ENCODE measurements at places on chromosomes 2 and 18.
A peak's percentile ranks its signal among the peaks of the same experiment; 100 is the strongest.

DNA sequence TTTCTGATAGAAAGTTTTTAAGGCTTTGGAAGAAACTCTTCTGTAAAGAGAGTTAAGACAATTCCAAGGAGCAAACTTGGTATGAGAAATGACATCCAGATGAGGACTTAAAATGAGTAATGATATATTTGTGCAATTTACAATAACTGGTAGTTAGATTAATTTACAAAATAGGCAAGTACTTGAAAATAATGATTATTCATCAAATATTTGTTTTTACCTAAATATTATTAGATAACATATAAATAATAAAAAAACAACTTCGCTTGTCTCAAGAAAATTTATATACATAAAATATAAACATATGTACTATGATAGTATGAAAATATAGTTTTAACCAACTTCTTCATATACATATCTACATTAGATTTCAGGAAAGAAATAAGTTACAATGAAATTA, 478.5 kb downstream of the TRIB2 start:
- DNase-seq, result no peak

DNA sequence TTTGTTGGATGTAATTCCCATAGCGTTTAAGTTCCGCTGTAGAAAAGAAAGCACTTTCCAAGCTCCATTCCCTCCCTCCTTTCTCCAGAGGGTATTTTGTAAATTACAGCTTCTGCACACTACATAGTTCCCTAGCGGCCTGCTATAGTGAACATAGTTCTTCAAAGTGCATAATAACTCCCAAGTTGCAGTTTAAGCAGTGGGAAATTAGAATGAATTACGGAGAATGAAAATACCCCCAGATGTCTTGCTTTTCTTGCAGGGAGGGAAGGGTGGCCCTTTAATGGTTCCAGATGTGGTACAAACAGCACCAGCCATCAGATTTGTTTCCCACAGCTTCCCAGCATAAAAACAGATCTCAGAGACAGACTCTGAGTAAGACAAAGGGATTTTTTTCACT, 893.9 kb downstream of the SUCLG1 start:
- no peak for DNase-seq

DNA sequence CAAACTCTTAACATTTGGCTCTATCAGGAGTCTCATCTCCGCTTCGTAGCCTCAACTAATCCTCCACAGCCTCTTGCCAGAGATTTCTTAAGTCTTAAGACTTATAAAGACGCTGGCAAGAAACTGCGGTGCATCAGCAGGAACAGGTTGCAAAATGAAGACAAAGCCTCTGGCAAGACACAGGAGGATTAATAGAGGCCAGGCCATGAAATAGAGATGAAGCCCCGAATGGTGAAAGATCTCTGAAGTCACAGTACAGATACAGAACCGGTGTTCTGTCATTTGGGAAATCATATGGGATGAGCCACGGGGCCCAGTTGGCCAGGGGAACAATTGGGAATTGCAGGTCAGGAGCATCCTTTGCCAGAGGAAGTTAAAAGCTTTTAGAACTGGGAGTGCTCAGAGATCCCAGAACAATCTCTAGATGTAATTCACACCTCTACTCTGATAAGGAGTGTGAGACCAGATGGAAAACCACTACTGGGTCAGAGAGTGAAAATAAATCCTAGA, 190.9 kb upstream of the FOSL2 start:
- no peak for DNase-seq

GRCh38 chr2:190432567-190433231, 24.5 kb downstream of the MFSD6 start:
- DNase-seq, result no peak

DNA sequence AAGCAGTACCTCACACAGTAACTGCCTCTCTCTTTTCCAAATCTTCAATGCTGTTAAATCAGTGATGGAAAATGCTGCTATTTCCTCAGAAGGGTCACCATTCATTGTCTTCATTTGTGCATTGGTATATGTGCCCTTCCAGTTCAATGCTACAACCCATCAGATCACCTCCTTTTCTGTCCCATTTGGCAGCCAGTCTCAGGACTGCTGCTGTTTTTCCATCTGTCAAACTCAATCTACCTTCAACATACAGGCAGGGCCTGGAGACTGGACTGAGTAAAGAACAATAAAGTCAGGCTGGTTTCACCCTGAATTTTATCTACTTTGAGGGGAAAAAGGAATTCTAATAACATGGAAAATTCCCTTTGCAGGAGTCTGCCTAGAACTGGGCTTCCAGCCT, 17.9 kb downstream of the ZNF385B start:
- no peak for DNase-seq

DNA sequence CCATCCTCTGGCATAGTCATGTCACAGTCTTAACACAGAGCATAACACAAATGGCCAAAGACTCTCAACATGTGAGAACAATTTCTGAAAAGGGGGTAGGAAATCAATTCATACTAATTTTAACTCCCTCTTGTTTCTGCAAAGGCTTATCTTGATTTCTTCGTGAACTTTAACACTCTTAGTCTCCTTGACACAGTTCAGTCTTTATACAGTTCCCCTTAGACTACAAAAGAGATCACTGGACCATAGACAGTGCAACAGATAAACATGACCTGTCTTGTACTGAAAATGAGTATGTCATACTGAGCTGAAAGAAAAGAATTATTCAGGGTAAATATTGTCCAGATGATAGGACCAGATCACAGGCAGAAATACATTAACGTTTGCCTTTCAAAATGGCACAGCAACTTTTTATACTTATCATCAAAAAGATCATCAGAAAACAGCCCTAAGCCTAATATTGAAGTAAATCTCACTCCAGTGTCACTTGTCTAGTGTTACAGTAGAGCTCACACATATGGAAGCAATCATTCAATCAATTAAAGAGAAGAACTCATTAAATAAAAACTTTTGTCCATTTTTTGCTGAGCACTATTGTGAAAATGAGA, 56.4 kb upstream of the VRK2 start:
- DNase-seq, result no peak

- DNase-seq, result no peak
Measured at GRCh38 chr2:120831086-120831485, 95.4 kb downstream of the GLI2 start.

- DNase-seq, result no peak
Measured at GRCh38 chr18:7856116-7856515, 289.0 kb downstream of the PTPRM start.

- DNase-seq, result no peak
Measured at GRCh38 chr18:75395137-75395536, 32.4 kb downstream of the SMIM21 start.

DNA sequence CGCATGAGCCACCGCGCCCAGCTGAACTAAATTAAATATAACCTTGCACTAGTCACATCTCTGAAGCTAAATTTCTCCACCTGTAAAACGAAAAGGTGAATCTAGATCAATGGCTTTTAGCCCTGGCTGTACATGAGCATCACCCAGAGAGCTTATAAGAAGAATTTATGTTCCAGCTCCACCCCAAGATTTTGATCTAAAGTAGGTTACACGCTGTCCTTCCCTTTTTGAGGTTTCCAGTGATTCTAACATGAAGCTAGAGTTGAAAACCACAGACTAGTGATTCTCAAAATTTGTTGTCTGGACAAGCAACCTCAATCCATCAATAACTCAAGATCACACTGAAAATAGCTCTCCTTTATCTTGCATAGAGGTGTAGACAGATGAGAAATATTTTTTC, 208.8 kb upstream of the CRIM1 start:
- DNase-seq, result no peak

DNA sequence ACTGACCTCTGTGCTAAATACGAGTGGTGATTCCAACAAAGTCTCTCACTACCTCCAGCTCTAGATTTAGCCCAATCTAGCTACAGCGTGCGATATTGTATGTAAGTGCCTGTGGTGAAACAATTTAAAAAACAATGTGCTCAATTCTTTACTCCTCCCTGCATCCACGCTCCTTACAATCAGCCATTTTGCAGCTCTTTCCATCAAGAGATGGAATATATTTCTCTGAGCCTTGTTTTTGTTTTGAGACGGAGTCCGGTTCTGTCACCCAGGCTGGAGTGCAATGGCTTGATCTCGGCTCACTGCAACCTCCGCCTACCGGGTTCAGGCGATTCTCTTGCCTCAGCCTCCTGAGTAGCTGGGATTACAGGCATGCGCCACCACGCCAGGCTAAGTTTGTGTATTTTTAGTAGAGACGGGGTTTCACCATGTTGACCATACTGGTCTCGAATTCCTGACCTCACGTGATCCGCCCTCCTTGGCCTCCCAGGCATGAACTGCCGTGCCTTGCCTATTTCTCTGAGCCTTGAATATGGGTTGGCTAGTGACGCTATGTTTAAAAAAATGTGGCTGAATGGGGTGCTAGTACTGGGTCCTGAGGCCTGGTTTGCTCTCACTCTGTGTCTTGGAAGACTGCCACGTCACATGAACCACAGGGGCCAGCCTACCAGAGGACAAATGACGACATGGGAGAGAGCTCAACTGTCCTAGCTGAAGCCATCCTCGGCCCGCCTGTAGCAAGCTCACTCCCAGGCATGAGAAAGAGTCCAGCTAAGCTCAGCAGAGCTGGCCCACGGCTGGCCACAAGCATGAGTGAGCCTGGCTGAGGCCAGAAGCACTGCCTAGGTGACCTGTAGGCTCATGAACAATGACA, 14.8 kb downstream of the WDFY1 start:
- peak; percentile 43 for DNase-seq

GRCh38 chr2:202822411-202822810, 49.2 kb downstream of the ICA1L start:
- DNase-seq, result no peak

- DNase-seq, result peak; percentile 71
Measured at GRCh38 chr2:41698678-41699422, 349.0 kb upstream of the PKDCC start.

- peak; percentile 66 for DNase-seq
Measured at GRCh38 chr2:218852911-218853667, 6.5 kb upstream of the WNT6 start.

DNA sequence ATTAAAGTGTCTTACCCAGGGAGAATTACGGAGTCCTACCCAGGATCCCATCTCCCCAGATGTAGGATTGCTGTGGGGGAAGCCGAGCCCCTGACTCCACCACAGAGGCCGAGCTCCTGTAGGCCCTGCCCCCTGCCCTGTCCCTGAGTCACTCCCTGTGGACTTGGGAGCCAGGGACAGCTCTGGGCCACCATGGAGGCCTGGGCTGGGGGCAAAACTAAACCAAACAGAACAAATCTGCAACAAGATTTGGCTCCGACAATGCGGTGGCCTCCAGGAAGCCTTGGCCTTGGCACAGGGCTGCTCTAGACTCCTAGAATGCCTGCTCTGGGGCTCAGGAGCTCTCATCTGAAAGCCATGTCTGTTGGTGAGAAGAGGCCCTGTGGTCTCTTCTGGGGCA, 99.3 kb upstream of the PXDN start:
- DNase-seq, result no peak

- no peak for DNase-seq
Measured at GRCh38 chr18:6558446-6559156, 143.9 kb upstream of the L3MBTL4 start.

- DNase-seq, result no peak
Measured at GRCh38 chr2:11998626-11999378, 252.4 kb downstream of the LPIN1 start.

GRCh38 chr2:39942950-39943349, 163.9 kb upstream of the THUMPD2 start:
- no peak for DNase-seq

DNA sequence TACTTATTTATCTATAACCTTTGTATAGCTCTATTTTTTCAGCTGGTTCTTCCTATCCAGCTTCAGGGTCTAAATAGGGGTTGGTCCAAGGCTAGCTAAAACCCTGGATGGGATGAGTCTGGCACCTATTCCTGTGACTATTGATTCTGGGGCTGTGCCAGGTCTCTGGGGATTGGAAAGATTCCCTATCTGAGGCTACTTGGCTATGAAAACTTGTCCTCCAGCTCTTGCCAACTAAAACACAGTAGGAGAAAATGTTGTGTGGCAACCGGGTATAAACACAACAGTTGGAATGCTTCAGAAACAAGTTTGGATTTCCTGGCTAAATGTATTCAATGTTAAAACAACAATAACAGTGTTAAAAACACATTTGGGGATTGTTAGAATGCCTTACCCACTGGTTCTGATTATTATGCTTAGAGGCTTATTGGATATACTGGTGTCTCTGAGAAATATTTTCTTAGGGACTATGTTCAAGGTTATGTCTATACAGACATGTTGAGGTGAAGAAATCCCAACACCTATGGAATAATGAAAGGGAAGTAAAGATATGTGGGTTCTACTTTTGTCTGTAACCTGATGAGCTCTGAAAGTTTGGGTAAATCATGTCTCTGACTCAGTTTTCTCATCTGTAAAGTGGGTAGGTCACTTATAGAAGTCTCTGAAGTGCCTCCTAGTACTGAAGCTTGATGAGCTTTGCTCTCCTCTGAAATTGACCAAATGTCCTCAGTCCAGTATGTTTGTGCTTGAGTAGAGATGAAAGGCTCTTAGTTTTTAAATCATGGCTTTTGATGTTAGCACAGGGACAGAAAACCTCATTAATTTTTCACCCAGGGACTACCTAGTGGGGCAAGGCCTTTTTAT, 460.7 kb downstream of the MTX2 start:
- peak; percentile 75 for DNase-seq

- DNase-seq, result no peak
Measured at GRCh38 chr2:31248139-31248538, 14.2 kb downstream of the EHD3 start.

DNA sequence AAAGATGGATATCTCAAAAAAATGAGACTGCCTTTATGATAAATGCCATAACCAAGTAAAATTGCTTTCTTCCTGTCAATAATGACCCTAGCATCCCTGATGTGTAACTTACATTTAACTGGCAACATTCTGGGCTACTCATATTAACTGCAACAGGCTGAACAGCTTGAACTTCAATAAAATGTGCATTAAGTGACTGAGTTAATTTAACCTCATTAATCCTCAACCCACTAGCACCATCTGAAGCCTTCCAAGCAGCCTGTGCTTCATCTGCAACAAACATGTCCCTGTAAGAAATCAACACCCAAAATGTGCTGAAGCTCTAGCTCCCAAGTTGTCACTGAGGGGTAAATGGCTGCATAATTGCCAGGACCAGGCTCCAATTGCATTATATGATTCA, 296.2 kb upstream of the ZC3H15 start:
- no peak for DNase-seq

GRCh38 chr2:74554820-74555531, 456 bp downstream of the DOK1 start:
- peak; percentile 55 for DNase-seq

DNA sequence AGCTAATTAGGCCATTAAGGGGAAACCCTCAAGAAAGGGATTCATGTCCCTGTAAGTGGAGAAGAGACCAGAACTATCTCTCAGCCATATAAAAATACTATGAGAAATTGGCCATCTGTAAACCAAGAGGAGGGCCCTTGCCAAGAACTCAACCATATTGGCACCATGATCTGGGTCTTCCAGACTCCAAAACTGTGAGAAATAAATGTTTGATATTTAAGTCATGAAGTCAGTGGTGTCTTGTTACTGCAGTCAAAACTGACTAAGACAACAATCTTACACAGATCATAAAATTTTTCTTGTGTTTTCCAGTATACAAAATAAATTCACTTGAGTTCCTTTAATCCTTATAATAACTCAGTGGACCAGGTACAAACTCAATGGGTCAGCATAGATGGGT, 589.8 kb upstream of the CDH2 start:
- DNase-seq, result no peak

Data from femur (tissue), 1 donor.